ENCODE measurements at places on chromosomes 16 and 17. TPM values are rescaled to one million over a fixed set of nuclear protein-coding genes. Genes with fewer than 3 reads are reported as not detected.
A peak's percentile ranks its signal among the peaks of the same experiment; 100 is the strongest.

The MYO15A gene
- total RNA-seq = 0.53 TPM

The INCA1 gene
- total RNA-seq = 0.39 TPM

GRCh38 chr17:57879437-57880085 lies 29.7 kb upstream of the MRPS23 start:
- DNase-seq = no peak

The TBC1D3G gene
- not detected for total RNA-seq

GRCh38 chr17:7293816-7294613 lies 424 bp downstream of the YBX2 start:
- no peak for DNase-seq

DNA sequence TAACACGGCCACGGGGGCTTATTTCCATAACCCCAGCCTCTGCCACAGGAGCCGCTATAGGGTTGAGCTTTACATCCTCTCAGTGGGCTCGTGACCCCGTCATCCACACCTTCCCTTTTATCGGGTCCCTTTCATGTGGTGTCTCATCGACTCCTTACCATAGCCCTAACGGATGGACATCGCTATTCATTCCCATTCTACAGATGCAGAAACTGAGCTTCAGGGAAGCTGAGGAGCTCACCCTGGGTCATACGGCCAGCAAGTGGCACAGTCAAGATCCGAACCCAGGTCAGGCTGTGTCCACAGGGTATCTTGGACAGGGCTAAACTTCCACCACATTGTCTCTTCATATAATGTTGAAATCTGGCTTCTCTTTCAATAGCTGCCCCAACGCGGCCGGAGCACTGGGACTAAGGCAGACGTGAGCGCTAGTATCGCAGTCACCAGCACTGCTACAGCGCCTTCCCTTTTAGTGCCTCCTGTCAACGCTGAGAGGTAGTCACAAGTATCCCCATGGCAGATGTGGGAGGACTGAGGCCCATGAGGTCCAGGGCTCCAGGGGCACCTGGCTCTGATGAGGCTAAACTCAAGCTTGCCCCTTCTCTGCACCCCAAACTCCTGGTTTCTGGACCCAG lies 50.8 kb downstream of the SOCS1 start:
- no peak for DNase-seq

GRCh38 chr17:2055292-2056205 lies 646 bp downstream of the HIC1 start:
- DNase-seq = no peak

DNA sequence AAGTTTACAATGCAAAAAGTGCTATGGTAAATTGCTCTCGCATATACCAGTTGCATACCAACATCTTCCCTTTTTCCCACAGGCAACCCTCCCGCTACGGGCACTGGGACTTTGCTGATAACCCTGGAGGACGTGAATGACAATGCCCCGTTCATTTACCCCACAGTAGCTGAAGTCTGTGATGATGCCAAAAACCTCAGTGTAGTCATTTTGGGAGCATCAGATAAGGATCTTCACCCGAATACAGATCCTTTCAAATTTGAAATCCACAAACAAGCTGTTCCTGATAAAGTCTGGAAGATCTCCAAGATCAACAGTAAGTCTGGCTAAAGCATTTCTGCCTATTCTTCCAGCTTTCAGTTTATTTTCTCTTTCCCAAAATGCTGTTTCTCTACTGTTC lies 27.9 kb upstream of the HSBP1 start:
- no peak for DNase-seq

The RNU2-1 gene
- total RNA-seq = not detected

The EPX gene
- total RNA-seq = not detected

DNA sequence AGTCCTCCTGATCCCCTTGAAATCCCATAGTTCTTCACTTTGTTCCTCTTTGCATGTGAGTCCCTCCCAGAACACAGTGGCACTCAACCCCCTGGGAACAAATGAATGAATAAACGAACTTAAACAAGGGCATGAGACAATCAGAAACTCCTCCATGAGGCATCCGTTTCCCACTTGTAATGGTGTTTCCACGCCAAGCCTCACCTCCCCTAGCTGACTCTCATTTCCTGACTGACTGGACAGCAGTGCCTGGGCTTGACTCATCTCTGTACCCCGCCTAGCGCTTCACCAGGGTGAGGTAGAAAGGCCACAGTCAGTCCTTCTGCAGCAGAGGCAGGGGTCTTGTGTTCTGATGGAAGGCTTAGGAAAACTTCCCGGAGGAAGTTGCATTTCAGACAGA lies 14.2 kb downstream of the KIF1C start:
- no peak for DNase-seq

The TBC1D3 gene
- not detected for total RNA-seq

DNA sequence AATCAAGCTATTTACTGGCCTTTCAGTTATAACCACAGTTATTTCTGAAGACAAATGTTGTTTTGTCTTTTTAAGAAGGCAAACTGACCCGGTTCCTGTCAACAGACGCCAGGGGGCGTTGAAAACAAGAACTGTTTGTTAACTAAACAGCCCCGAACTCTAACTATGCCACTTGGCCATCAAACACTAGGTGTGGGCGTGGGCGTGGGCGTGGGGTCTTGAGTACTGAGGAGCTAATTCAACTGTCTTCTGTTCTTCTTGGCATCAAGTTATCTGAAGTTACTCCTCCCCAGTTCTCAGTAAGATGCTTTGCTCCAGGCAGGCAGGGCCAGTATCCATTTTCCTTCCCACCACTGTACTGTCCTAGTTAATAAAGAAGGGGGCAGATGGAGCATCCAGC lies 63.3 kb upstream of the MTMR4 start:
- DNase-seq = peak; percentile 86

- peak; percentile 82 for DNase-seq
Observed at GRCh38 chr16:22692916-22693637, 120.9 kb upstream of the HS3ST2 start.

- no peak for DNase-seq
Observed at GRCh38 chr16:9114112-9114511, 22.7 kb downstream of the HAPSTR1 start.

GRCh38 chr17:67157732-67158639 lies 87.0 kb downstream of the HELZ start:
- no peak for DNase-seq

GRCh38 chr17:12519956-12520594 lies 145.6 kb upstream of the MYOCD start:
- no peak for DNase-seq

The SHISA9 gene
- total RNA-seq = 3.1 TPM

DNA sequence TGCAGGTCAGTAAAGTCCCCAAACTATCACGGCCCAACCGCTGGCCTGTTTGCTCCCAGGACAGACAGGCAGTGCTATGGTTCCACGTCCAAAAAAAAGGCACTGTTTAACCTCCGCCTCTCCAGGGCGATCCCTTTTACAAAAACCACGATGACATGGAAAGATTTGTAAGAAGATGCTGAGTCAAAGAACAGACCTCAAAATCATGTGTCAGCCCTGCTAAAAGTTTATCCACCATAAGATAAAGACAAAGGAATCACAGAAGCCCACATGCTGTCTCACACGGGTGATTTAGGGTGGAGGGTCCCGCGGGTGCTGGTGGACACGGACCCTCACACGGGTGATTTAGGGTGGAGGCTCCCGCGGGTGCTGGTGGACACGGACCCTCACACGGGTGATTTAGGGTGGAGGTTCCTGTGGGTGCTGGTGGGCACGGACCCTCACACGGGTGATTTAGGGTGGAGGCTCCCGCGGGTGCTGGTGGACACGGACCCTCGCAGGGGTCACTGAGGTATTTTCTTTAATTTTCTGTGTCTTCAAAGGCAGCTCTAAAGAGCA lies 117.2 kb upstream of the METRNL start:
- DNase-seq = no peak

DNA sequence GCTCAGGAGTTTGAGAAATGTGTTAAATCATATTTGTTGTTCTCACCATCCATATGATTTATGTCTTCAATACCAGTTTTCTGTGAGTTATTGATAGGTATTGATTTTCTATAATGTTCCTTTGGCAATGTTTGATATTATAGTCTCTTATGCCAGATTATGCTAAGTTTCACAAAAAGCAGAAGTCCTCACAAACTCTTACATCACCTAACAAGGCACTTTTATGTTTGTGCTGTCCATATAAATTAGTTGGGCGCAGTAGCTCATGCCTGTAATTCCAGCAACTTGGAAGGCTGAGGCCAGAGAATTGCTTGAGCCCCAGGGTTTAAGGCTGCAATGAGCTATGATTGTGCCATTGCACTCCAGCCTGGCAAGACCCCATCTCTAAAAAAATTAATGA lies 12.6 kb upstream of the UQCRC2 start:
- DNase-seq = no peak

All from lower leg skin (tissue), 4 donors.